Esophagus mucosa (tissue), 1 donor: ENCODE measurements at places on chromosomes 1 and 21.

DNA sequence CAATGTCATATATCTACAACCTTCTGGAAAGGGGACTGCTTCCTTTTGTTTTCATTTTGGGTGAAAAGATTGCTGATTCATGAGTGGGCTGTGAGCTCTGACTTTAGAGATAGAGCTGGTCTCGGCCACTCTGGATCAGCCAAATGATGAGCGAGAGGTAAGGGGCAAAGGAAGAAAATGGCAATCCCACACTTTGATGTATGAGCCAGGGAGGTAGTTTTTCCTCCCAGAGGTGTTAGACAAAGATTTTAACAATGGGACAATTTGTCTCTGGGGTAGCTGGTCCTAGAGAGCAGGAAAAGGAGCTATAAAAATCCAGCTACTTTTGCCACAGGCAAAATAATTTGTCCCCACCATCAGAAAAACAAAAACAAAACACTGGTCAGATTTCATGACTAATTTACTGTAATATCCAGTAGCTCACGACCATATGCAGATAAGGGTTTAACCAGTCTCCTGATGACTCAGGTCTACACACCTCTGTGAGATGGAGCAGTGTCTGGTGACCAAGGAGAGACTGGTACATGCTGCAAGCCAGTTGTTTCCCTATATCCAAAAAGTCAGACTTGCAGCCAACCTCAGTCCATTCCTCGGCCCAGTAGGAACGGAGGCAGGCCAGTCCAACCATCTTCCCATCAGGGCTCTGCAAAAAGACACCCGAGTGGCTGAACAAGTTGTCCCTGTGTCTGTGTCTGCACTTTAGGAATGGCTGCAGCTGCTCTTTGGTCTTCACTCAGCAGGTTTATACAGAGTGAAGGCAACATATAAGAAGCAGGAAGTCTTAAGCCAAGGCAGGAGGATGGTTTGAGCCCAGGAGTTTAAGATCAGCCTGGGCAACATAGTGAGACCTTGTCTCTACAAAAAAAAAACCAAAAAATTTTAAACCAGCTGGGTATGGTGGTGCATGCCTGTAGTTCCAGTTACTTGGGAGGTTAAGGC lies 29.2 kb downstream of the DNASE2B start:
- peak; percentile 81 for ATAC-seq

DNA sequence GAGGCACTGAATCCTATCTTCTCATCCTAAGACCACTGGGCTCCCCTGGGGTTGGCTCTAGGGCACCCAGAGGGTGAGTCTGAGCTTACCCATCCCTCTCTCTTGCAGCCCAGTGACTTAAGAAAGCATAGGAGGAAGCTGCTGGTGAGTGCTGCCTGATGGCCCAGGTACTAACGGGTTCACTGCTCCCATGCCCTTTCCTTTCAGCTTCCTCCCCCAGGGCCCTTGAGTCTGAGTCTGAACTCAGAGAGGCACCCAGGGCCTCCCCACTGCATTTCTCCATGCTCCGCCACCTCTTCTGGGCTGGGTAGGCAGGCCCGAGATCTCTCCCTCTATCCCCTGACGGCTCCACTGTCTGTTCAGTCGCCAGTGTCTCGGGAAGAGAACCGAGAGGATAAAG lies 29.7 kb downstream of the PPFIA4 start:
- no peak for ATAC-seq

- ATAC-seq = peak; percentile 17
Measured at GRCh38 chr1:31617916-31618746, 642 bp downstream of the HCRTR1 start.

GRCh38 chr1:202189001-202189790 lies 4.4 kb upstream of the LGR6 start:
- ATAC-seq = peak; percentile 58

GRCh38 chr1:65792669-65793358 lies at the start of gene PDE4B:
Gene PDE4B, plus strand, starts transcription at chr1:65792895.
- ATAC-seq = no peak

- ATAC-seq = peak; percentile 10
Measured at GRCh38 chr21:39046236-39046916, 136.9 kb downstream of the PSMG1 start.

- ATAC-seq = peak; percentile 20
Measured at GRCh38 chr21:39454949-39455668, 3.3 kb downstream of the SH3BGR start.

DNA sequence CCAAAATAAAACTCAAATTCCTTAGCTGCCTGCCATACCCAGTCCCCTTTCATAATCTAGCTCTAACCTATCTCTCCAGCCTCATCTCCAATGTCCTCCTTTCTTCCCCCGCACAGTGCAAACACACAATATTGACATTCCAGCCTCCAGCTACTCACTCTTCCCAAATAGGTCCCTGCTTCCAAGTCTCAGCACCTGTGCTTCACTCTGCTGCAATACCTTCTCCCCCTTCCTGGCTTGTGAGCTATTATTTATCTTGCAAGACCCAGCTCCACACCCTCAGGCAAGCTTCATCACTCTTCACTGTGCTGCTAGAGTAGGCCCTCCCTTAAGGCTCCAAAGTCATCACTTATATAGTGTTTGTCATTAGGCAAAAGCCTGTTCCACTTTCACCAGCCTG lies 9.7 kb downstream of the PLPP3 start:
- peak; percentile 69 for ATAC-seq

DNA sequence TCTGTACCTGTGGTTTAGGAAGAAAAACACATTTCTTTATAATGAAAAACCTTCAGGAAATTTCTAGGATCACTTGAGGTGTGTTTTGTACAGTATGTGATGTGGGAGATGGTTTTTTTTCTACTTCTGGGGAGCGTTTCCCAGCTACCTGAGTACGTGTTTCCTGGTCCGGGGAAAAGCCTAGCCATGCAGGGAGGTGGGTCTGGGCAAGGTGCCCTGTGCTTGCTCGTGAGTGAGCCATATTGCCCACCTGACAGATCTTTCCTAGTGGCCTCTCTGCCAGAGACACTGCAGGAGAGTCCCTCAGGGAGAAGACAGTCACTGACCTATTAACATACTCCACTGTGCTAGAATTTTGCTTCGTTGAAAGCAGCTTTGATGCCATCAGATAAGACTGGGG lies 41.3 kb downstream of the TRPM2 start:
- no peak for ATAC-seq

- ATAC-seq = no peak
Measured at GRCh38 chr1:71089536-71090270, 8.9 kb upstream of the ZRANB2 start.

GRCh38 chr1:7616076-7616832 lies 154.8 kb upstream of the VAMP3 start:
- ATAC-seq = no peak

DNA sequence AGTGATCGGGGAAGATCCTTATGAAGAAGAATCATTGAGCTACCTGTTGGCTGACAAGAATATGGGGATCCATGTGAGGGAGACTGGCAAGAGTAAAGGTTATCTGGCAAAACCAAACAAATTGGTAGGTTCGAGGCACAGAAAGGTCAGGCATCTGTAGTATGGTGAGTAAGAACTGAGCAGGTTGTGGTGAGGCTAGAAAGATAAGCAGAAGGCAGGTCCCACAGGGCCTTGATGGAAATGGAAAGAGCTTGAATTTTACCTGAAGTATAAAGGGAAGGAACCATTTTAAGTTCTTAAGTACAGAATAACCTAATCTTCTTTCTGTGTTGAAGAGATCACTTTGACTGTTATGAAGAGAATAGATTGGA lies 11.1 kb downstream of the PTPRC start:
- no peak for ATAC-seq

- no peak for ATAC-seq
Measured at GRCh38 chr1:100860397-100860991, 34.1 kb downstream of the EXTL2 start.

- no peak for ATAC-seq
Measured at GRCh38 chr1:151367658-151368392, 4.7 kb downstream of the SELENBP1 start.

GRCh38 chr1:116277840-116278540 lies 95.1 kb upstream of the ATP1A1 start:
- ATAC-seq = no peak

DNA sequence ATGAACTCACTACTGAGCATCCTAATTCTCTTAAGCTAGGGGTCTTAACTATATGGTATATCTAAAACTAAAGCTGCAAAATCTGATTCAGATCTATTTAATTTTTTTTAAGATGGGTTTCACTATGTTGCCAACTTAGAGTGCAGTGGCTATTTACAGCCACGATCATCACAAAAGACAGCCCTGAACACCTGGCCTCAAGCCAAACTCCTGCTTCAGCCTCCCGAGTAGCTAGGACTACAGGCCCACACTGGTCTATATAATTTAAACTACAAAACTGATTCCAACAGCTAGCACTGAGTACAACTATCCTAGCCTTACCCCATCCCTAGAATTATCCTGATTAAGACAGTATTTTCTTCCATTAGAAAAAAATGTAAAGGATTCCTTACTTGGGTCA lies 37.1 kb downstream of the EIF4G3 start:
- ATAC-seq = no peak

GRCh38 chr1:84827555-84827954 lies 65.5 kb downstream of the LPAR3 start:
- ATAC-seq = no peak

GRCh38 chr1:107415241-107415640 lies 274.4 kb downstream of the NTNG1 start:
- no peak for ATAC-seq

- peak; percentile 27 for ATAC-seq
Measured at GRCh38 chr1:203520315-203520714, 26.4 kb downstream of the OPTC start.

GRCh38 chr1:113399062-113399583 lies 8.8 kb downstream of the MAGI3 start:
- ATAC-seq = no peak

GRCh38 chr21:25708467-25709065 lies 26.1 kb downstream of the ATP5PF start:
- ATAC-seq = no peak

- no peak for ATAC-seq
Measured at GRCh38 chr1:10727751-10728232, 68.7 kb downstream of the CASZ1 start.

GRCh38 chr1:52424813-52425212 lies 20.4 kb downstream of the PRPF38A start:
- no peak for ATAC-seq

DNA sequence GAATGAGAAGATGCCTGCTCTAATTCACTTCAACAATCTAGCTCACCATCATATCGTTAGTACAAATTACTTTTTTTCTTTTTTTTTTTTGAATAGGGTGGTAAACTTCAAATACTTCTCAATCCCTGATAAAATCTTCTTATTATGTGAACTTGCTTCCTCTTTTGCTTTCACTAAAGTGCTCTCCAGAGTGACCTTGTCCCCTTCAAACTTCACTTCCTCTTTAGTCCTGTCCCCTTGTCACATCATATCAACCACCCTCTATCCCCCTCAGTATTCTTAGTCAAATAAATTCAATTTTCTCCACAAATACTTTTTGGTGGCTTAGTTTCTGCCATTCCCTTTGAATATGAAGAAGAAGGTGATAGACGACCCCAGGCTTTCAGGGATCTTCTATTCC lies 124.9 kb upstream of the PLXNA2 start:
- ATAC-seq = no peak

GRCh38 chr21:43276811-43277210 lies 108.0 kb downstream of the CRYAA start:
- ATAC-seq = no peak

- ATAC-seq = no peak
Measured at GRCh38 chr1:203626910-203627246, 246 bp downstream of the ATP2B4 start.

DNA sequence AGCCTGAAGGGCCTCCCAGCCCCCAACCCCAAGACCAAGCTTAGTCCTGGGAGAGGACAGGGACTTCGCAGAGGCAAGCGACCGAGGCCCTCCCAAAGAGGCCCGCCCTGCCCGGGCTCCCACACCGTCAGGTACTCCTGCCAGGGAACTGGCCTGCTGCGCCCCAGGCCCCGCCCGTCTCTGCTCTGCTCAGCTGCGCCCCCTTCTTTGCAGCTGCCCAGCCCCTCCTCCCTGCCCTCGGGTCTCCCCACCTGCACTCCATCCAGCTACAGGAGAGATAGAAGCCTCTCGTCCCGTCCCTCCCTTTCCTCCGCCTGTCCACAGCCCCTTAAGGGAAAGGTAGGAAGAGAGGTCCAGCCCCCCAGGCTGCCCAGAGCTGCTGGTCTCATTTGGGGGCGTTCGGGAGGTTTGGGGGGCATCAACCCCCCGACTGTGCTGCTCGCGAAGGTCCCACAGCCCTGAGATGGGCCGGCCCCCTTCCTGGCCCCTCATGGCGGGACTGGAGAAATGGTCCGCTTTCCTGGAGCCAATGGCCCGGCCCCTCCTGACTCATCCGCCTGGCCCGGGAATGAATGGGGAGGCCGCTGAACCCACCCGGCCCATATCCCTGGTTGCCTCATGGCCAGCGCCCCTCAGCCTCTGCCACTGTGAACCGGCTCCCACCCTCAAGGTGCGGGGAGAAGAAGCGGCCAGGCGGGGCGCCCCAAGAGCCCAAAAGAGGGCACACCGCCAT lies 21.9 kb upstream of the ARF1 start:
- ATAC-seq = peak; percentile 27

DNA sequence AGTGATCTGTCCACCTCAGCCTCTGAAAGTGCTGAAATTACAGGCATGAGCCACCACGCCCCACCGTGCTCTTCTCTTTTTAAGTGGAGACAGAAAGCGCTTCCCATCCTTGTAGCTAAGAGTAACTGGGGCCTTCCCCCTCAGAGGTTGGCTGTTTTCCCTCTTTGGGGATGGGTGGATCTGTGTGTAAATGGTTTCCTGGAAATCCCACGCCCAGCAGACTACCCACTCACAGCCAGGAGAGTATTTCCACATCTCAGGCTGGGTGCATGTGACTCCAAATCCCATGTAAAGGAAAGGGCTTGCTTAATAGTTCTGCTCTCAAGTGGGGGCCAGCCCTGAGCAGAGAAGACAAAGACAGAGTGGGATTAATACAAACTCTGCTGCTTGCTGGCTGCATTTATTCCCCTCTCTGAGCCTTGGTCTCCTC lies 19.6 kb upstream of the TCEA3 start:
- ATAC-seq = peak; percentile 83

- no peak for ATAC-seq
Measured at GRCh38 chr1:17924578-17924977, 169.4 kb downstream of the ACTL8 start.

DNA sequence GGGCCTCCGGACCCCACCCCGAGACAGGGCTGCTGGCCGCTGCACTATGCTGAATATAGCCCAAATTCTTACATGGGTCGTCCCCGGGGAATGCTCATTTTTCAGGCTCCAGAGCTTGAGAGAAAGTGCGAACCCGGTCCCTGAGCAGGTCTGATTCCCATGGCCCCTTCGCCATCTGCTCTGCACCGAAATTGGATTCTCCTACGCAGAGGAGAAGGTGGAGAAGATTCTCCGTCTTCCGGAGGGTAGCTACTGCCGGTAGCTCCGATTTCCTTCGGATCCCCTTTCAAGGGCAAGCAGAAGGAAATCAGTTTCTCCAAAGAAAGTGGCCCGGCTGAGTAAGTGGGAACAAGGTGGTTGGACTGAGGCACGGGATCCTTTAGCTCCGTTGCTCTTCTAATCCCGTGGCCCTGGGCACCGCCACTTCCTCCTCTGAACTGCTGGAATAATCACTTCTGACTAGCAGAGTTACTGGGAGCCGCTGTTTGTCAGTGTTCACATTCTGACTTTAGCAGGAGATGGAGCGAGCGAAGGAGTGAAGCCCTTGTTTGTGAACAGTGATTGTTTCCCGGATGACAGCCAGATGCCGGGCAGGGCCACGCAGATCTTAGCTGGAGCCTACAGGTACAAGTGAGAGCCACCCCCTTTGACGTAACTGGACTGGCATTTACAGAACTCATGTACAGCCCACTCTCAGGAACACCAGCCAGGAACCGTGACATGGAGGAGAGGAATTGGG lies 1.1 kb upstream of the ZNF496 start:
- no peak for ATAC-seq
